ENCODE measurements at places on chromosomes 11 and 22.

DNA sequence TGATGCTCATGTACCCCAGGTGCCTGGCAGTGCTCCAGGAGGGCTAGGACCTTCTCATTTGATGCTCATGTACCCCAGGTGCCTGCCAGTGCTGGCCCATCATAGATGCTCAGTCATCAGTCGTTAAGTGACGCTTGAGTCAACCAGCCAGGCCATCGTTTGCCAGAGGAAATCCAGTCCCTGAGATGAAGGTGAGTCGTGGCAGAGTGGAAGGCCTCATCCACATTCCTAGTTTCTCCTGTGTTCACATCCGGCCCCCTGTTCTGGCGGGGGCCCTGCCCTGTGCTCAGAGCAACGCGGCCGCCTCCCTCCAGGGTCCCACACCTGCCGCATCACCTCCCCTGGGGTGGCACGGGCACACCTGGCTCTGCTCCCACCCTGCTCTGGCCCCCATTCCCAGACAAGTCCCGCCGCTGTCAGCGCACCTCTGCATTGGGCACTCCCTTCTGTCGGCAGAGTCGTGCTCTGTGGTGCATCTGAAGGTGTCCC, 279.9 kb downstream of the BRD1 start:
- DNase-seq = no peak

DNA sequence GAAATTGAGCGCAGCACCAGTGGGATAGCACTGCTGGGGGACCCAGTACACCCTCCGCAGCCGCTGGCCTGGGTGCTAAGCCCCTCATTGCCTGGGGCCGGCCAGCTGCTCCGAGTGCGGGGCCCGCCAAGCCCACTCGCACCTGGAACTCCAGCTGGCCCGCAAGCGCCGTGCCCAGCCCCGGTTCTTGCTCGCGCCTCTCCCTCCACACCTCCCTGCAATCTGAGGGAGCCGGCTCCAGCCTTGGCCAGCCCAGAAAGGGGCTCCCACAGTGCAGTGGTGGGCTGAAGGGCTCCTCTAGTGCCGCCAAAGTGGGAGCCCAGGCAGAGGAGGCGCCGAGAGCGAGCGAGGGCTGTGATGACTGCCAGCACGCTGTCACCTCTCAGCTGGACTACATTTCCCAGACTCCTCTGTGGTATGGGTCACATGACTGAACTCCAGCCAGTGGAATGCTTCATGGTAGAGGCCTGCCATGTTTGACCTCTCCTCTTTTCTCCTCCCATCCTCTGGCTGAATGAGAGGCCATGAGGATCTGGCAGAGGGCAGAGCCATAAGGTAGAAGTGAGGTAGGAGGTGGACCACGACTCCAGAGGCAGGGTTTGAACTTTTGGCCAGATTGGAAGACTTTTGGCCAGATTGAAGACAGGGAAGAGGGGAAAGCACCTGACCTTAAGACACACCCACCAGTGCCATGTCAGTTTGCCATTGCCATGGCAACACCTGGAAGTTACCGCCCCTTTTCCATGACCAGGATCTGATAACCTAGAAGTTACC, 6.2 kb downstream of the MRGPRD start:
- peak; percentile 74 for DNase-seq

- DNase-seq = no peak
Measured at GRCh38 chr11:73566977-73567755, 30.7 kb downstream of the FAM168A start.

DNA sequence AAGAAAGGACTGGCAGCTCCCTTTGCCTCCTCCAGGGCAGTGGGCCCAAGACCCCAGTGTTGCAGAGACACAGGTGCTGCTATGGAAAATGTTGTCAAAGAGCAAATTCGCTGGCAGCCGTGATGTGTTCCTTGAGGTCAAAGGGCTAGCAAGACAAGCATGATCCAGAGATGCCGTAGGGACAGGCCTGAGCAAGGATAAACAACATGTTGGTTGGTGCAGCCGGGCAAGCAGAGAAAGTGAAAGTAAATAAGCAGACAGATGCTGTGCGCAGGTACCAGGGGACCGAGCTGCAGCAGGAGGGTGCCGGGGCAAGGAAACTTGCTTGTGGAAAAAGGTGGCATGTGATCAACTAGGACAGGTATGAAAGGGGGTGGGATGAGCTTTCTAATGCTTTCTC, 125.5 kb upstream of the NECTIN1 start:
- no peak for DNase-seq

DNA sequence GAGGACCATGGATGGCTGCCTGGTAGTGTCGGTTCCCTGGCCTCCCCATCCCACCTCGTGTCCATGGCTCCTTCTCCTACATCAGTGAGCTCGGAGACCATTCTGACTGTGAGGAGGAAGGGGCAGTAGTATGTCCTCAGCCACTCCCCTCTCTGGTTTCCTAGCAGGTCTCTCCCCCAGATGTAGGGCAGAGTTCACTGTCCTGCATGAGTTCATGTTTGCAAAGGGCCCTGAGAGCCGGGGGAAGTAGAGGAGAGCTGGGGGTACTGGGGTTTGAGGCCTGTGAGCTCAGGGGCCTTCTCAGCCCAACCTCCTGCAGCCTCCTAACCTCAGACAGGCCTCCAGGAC, 18.4 kb upstream of the ST3GAL4 start:
- no peak for DNase-seq

DNA sequence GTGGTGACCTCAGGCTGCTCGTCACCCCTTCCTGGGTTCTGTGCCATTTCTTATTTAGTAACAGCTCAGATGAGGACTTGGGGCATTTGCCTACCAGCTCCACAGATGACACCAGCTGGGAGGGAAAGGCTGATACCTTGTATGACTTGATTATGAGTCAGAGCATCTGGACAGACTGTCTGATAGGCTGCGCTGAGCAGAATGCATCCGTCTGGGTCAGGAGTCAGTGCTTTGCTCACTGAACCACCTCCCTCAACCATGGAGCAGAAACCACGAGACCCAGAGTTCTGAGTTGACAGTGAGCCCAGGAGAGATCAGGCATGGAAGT, 6.8 kb downstream of the ST14 start:
- DNase-seq = no peak

DNA sequence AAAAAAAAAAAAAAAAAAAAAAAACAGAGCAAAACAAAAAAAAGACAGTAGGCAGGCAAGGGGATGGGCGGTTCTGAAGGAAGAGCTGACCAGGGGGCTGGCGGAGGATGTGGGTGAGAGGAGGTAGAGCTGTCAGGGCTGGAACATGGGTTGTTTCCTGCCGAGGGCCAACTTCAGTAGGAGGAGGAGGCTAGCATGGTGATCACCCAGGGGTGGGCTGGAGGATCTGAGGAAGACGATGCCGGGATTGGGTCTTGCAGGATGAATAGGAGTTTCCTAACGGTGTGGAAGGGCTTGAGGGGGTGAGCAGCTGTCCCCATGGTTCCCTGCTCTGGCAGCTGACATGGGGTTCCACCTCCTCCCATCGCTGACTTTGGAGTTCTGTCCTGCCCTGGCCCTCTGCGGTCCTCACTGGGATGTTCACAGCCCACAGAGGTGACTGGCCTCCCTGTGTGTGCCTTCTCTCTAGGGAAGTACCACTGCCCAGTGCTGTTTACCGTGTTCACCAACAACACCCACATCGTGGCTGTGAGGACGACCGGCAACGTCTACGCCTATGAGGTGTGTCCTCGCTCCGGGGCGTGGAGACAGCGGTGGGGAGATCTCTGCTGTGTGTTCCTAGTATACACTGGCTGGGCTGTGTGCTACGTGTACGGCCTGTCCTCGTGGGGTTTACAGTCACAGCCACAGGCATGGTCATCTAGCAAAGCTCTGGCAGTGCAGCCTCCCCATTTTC, 15.2 kb downstream of the PPIL2 start:
- DNase-seq = no peak

DNA sequence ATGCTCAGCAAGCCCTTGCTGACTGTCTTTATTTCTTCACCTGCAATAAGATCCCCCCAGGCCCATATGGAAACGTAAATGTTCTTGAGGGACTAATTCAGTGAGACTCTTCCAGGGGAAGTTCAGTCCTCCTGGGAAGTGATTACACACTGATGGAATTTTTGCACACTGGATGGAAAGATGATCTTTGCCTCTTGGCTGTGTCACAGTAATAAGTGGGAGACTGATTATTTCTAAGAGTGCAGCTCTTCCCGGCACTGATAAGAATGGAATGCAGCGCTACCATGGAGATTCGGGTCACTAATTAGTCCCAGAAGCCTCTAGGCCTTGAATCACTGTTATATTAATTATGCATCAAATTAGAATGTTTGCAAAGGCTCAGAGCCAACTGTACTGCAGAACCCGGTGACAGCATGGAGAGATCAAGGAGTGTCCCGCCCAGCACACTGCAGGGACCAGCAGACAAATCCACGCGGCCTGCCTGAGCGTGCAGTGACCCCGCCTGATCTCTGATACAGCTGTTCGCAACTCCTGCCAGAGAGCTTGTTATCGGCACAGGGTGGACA, 178.3 kb downstream of the SNX19 start:
- peak; percentile 46 for DNase-seq

DNA sequence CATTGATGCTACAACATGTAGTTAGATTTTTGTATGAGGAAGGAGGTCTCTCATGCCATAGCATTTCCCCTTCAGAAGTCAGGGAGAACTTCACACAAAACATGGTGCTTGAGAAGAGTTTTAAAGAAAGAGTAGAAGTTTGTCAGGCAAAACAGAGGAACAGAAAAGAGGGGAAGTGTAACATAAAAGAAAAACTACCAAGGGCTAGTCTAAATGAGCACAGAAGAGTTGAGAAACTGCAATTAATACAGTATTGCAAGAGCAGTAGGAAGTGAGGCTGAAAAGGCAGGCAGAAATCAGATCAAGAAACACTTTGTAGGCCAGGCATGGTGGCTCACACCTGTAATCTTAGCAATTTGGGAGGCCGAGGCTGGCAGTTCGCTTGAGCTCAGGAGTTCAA, 61.0 kb downstream of the FAM168A start:
- no peak for DNase-seq

DNA sequence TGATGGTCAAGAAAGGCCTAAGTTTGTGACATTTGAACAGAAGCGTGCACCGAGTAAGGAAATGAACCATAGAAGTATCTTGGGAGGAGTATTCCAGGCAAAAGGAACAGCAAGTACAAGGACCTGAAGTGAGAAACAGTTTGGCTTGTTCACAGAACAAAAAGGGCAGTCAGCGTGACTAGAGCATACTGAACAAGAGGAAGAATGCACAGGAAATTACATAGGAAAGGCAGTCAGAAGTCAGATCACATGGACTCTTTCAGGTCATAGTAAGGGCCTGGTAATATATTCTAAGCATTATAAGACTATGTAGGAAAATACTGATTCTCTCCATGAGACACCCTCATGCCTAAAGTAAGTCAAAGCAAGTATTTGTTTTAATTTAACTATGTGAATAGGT, 52.3 kb upstream of the GAB2 start:
- no peak for DNase-seq

- DNase-seq = no peak
Measured at GRCh38 chr22:50143096-50143495, 27.4 kb upstream of the PANX2 start.

DNA sequence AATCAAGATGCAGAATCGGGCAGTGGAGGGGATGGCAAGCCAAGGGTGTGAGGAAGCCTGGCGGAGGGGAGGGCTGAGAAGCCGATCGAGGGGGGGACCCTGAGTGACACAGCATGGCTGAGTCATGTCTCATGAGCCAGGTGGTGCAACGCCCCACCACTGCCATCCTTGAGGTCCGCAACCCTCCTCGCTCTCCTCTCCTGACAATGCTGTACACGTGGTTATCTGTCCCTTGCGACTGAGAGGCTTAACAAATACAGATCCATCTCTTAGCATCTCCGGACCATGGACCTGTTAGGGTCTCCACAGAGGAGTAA, 14.2 kb downstream of the SLC22A12 start:
- no peak for DNase-seq

- peak; percentile 61 for DNase-seq
Measured at GRCh38 chr22:45903355-45904135, 73.4 kb downstream of the WNT7B start.

GRCh38 chr22:36763576-36763975, 12.3 kb downstream of the IFT27 start:
- DNase-seq = peak; percentile 3

- no peak for DNase-seq
Measured at GRCh38 chr22:19117111-19117512, 5.1 kb downstream of the DGCR2 start.

GRCh38 chr11:132058211-132058772, 687.9 kb downstream of the NTM start:
- DNase-seq = peak; percentile 26

- DNase-seq = peak; percentile 70
Measured at GRCh38 chr11:12079726-12080556, 30.4 kb upstream of the MICAL2 start.

DNA sequence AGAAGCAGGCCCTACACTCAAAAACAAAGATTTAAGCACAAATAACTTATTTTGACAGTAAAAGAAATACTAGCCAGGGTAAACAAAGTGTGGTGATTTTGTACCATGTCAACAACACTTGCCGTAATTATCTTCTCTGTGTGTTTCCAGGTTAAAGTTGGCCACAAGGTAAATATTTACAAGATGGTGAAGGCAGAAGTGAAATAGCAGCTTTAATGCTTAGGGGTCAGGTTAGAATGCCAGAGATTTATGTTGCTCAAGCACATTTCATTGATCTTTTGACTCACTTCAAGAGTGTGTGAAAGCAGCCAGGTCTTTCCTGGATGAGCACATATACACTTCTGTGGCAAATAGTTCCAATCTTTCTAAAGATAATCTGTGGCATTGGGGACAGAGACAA, 270.2 kb upstream of the LUZP2 start:
- DNase-seq = no peak

DNA sequence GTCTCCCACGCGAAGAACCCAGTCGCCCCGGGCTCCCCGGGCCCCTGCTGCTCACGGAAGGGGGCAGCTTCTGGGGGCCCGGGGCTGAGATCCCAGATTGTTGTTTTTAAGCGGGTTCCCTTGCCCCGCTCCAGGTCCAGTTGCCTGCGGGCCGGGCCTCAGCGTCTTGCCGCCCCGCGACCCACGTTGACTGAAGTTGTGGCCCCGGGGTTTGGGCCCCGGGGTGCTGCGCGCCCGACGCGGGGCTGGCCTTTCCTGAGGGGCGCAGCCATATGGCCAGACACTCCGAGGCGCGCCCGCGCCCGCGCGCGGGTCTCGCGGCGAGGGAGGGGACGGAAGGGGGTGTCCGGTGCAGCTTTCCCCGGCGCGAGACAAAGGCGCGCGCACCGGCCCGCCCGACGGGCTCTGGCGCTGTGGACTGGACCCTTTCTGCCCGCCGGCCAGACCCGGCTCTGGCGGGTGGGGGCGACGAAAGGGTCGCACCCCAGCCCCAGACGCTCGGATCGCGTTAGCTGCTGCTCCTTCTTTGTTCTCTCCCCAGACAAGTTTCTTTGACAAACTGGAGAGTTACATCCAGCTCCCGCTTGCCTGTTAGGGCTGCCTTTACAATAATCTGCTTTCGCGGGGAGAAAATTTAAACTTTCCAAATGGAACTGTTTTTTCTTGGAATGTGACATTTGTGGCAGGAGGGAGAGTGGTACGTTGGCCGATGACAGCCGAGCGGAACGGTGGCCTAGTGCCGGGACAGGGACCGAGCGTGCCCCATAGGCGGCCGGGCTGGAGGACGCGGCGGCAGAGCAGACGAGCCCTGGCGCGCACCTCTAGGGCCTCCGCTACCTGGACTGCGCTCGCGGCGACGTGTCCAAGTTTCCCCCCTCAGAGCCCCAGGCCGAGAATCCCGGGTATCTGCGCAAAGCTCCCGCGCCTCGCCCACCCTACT, 716 bp downstream of the AMOTL1 start:
- DNase-seq = peak; percentile 93

GRCh38 chr11:108474664-108475463, 7.5 kb upstream of the C11orf65 start:
- no peak for DNase-seq

- no peak for DNase-seq
Measured at GRCh38 chr11:98955551-98955950, 65.2 kb upstream of the CNTN5 start.
